Cortex of kidney (tissue), 1 donor: ENCODE measurements at places on chromosomes 13 and 19.

DNA sequence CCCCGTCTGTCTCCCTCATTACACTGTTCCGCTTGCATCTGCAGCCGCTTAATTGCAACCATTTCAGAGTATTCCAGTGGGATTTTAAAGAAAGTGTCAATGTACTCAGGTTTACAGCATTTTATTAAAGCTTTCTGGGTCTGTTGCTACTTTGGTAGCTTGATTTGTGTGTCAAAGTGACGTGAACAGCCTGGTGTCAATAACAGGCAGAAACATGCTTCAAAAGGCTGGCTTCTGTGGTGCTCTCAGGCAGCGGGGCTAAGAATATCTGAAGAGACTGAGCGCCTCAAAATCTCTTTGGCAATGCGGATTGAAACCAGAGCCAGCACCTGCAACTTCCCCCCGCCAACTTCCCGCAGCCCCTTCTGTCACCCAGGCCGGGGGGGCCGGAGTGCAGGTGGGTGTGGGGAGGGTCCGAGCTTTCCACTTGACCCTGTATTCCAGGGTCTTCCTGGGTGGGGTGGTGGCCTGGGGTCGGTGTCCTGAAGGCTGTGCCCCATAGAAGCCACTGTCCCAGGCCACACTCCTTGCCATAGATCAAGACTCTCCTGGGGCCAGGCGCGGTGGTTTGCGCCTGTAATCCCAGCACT, 81.2 kb downstream of the KDM4B start:
- no peak for DNase-seq

GRCh38 chr13:81396192-81396591, 1055.3 kb upstream of the SPRY2 start:
- DNase-seq, result no peak

- no peak for DNase-seq
These were observed 4.0 kb downstream of the COL5A3 start for GRCh38 chr19:10006335-10006708.

GRCh38 chr19:10503002-10503789, at the start of gene KEAP1:
TSS of gene KEAP1 (minus strand) at chr19:10503356. CDS start at chr19:10500033, 3,323 bp downstream.
- DNase-seq, result no peak

DNA sequence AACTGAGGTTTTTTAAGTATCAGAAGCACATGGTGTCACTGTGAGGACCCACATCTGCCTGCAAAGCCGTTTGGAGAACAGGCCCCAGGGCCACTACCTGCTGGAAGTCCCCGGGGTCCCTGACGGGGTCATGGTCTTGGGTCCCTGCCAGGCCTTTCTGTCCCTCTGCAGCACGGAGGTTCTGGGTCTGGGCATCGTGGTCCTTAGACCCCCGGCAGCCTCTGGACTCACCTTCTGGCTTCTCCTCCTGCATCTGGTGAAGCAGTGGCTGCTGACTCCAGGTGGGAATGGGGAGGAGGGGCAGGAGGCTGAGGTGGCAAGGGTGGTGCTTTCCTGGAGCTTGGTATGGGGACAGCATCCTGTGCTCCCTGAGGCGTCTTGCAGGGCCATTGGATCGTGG, 198.6 kb downstream of the TEX29 start:
- no peak for DNase-seq

DNA sequence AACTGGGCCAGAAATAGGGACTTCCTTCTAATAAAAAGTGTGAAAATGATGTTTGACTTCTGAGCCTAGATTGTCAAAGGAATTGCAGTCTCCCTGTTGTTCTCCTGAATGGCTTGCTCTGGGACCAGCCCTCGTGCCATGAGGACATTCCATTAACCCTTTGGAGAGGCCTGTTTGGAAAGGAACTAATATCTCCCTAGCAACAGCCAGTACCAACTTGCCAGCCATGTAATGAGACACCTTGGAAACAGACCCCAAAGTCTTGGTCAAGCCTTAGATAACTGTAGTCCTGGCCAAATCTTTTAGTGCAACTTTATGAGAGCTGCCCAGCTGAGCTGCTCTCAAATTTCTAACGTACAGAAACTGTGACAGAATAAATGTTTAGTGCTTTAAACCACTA, 8.2 kb upstream of the SIAH3 start:
- no peak for DNase-seq

GRCh38 chr13:111948811-111949210, 118.1 kb upstream of the SOX1 start:
- DNase-seq, result no peak

- DNase-seq, result no peak
These were observed 514.5 kb downstream of the IRS2 start for GRCh38 chr13:109271555-109272541.

- no peak for DNase-seq
These were observed 61.6 kb downstream of the LRCH1 start for GRCh38 chr13:46614582-46614981.

- DNase-seq, result no peak
These were observed 97.3 kb downstream of the FAM216B start for GRCh38 chr13:42878721-42879120.

DNA sequence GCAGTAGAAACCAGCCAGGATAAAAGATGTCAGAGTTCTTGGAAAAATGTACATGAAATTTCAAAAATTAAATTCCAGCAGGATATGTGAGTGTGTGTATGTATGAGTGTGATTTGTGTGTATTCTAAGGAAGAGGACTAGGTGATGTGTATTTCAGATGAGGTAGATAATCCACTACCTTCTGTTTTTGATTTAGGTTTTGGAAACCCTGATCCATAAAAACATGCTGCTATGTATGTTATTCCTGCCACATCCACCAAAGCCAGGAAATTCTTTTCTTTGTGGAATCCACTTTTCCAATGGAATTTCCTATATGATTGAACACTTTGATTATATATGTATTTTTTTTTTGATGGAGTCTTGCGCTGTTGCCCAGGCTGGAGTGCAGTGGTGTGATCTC, 276.9 kb downstream of the UQCRFS1 start:
- DNase-seq, result no peak

DNA sequence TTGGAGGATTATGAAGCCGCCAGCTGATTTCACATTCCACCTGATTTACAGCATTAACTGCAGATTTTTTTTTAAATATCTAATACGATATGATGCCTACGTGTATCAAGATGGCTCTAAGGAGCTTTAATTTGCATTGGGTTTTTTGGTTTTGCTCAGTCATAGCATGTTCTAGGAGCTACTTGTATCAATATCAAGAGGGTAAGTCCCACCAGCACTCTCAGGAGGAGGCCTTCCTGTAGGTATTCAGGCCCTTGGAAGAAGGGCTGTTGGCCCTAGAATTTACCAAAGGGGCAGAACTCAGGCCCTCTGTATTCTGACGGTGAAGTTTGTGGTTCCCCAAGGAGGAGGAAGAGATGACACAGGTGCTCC, 97.2 kb upstream of the IPO5 start:
- DNase-seq, result no peak

- DNase-seq, result no peak
These were observed 5.6 kb downstream of the TEX29 start for GRCh38 chr13:111325941-111326620.

- DNase-seq, result no peak
These were observed 69.5 kb downstream of the ZNF723 start for GRCh38 chr19:22901431-22902130.
